T-helper 2 cell (primary cell): ENCODE measurements at places on chromosomes 12 and 14.
A peak's percentile ranks its signal among the peaks of the same experiment; 100 is the strongest.

- no peak for DNase-seq
Measured at GRCh38 chr14:64841772-64842750, 37.6 kb downstream of the SPTB start.

GRCh38 chr14:75543253-75543652 lies 21.0 kb downstream of the BATF start:
- no peak for DNase-seq

- no peak for DNase-seq
Measured at GRCh38 chr12:121326996-121327674, 25.1 kb downstream of the ANAPC5 start.

- DNase-seq, result no peak
Measured at GRCh38 chr12:122749569-122750332, 2.9 kb upstream of the DENR start.

DNA sequence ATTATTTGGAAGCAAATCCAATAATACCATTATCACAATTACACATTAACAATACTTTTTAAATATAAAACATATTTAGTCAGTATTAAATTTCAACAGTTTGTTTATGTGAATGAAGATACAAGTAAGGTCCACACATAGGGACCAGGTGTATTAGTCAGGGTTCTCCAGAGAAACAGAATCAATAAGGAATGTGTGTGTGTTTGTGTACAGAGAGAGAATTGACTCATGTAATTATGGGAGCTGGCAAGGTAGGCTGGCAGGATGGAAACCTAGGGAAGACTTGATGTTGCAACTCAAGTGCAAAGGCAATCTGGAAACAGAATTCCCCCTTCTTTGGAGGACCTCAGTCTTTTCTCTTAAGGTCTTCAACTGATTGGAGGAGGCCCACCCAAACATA lies 123.2 kb upstream of the OTX2 start:
- no peak for DNase-seq

DNA sequence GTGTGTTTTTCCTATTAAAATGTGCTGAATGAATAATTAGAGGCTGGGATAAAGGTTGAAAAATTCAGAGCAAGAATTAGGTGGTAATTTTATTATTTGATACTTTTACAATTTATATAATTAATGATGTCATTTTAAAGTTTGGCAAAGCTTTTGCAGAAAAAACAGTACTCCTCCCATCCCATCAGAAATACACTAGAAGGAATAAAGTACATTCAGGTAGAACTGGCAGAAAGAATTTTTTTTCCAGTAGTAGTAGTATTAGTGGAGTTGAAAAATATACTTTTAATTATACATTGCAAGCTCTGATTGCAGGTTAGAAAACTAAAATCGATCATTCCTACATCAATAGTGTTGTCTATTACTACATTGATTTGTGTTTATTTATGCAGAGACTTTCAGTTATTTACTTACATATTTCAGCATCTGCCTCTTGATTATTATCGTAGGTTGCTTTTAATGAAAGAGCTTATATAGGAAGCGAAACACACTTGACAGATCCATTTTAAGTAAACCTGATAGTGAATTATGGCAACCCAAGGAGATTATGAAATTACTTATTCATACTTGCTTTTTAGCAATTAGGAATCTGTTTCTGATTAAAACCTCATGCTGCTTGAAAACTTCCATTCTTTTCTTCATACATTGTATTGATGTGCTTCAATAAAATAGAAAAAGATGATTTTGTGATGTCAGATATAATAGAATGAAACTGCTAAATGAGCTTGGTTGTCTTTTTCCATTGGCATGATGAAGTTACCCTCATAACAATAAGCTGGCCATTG lies 10.1 kb downstream of the FOXG1 start:
- no peak for DNase-seq

DNA sequence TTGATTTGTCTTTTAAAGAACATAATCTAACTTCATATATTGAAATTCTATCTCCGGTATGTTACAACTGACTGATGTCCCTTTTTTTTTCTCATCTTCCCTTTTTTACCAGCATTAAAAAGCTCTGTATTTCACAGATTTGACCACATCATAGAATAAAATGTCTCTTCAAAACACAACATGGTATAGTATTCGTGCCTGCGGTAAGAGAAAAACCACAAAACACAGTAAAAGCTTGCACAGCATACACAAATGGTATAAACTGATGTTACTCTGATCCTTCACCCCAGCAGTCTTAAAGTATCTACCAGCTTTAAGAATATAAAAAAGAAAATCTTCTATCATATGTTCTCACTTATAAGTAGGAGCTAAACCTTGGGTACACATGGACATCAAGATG lies 83.4 kb downstream of the HECTD1 start:
- DNase-seq, result no peak

DNA sequence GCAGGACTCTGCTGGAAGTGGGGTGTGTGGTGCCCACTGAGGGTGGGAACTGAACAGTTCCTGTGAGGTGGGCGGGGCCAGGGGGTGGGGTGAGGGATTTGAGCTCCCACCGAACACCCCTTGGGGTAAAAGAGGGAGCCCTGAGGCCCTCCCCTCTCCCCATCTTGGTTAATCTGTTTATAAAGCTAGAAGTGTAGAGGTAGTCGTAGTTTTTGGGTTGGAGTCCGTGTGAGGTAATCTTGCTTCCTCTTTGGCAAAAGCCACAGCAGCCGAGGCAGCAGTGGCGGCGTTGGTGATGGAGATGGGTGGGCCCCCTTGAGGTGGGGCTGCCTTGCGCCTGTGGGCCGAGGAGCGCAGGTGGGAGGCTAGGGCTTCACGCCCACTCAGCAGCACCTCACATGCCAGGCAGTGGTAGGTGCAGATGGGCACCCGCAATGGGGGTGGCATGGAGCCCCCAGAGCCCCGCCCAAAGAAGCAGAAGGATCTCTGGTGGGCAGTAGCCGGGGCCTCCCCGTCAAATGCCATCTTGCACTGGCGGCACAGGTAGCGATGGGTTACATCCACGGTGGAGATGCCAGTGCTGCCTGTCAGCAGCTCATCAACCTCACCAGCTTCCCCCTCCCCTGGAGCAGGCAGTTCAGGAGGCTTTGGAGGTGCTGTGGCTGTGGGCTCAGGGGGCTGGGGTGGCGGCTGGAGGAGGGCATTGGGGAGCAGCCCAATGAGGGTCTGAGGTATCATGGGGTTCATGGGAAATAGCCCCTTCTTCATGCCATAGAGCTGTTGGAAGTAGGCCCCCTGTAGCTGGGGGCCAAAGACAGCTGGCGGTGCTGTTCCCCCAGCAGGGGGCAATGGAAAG lies 29.6 kb downstream of the ZFHX2 start:
- DNase-seq, result no peak

GRCh38 chr12:99553461-99553860 lies 94.1 kb upstream of the GARIN6 start:
- no peak for DNase-seq

- DNase-seq, result no peak
Measured at GRCh38 chr12:131442337-131442918, 268.5 kb upstream of the SFSWAP start.

GRCh38 chr12:101173197-101173749 lies 36.8 kb downstream of the SLC5A8 start:
- DNase-seq, result no peak

- DNase-seq, result peak; percentile 36
Measured at GRCh38 chr14:74882103-74882920, 596 bp downstream of the DLST start.

- peak; percentile 91 for DNase-seq
Measured at GRCh38 chr12:113358381-113359132, at the start of gene PLBD2. Gene PLBD2, plus strand, starts transcription at chr12:113358587. Its CDS starts 14 bp downstream, at chr12:113358601.

DNA sequence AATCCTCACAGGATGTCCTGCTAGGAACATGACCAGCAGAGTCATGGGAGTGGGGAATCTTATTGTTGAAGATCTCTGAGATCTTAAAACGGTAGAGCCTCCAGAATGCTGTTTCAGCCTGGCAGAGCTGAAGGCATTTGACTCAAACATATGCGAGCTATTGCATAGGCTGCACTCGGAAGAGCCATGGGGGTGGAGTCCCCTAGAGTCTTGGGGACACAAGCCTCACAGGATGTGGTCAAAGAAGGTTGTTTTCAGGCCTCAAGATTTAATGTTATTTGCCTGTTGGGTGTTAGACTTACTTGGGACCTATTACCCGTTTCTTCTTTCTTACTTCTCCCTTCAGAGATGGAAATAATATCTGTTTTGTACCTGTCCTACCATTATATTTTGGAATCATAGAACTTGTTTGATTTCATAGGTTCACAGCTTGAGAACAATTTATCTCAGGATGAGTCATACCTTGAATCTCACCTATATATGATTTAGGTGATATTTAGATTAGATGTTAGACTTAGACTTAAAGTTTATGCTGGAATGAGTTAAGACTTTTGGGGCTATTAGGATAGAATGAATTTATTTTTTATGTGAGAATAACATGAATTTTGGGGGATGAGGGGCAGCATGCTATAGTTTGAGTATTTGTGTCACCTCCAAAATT lies 172.2 kb upstream of the ATP2B1 start:
- DNase-seq, result no peak

DNA sequence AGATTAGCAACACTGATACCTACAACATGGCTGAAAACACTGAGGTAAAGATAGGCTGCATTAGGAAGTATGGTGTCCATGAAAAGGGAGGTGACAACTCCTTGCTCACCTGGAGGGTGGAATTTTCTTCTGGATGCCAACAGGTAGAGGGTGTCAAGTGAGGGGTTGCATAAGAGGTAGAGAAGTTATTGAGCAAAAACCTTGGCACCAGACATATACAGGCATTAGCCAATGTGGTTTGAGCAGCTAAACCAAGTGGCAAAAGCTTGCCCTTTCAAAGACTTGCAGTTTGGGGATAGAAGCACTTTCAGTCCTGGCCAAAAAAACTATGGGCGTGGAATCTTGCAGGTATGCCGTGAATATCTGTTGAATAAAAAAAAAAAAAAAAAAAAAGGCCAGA lies 3.8 kb downstream of the RITA1 start:
- DNase-seq, result no peak

DNA sequence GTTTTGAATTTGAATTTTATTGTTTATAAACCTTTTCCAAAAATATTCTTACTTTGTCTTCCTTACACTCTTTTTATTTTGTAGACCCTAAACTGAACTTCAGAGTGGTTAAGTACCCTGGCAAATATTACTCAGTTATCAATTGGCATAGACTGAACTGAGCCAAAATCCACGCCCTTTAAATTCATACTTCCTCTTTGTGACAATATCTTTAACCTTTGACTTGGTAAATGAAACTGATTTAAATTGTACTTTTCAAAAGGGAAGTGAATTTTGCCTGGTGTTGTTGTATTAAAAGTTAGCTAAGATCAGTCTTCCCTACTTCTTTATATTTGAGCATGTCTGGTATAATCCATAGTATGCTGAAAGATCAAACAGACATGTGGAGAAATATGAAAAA lies 184.3 kb upstream of the USP15 start:
- no peak for DNase-seq

- DNase-seq, result no peak
Measured at GRCh38 chr12:24553259-24553658, 395.6 kb downstream of the BCAT1 start.

DNA sequence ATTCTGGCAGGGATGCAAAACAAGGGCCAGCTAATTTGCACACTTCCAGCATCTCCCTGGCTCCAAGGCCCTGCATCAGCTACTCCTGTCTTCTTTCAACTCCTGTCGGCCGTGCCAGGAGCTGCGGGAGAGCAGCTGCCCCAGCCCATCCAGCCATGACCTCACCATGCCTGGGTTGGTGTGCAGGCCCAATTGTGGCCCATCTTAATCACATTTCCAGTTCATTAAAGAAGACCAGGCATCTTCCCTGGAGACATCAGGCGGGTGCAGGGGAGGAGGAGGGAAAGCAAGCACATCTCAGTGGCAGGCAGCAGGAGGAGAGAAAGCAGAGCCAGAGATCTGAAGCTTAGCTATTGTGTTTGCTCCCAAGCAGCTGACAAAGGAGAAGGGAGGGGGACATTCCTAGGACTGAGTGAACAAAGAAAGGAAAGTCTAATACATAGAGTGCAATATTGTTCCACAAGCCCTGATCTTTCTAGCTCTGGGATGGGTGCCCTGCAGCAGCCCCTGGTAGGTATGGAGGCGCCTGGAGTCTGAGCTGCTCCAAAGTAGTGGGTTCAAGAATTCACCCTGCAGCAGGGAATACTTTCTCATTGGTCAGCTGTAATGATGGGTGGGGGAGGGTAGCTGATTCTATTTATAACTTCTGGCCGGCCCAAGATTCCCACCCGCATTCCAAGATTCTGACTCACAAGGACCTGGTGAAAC lies 40.1 kb downstream of the VWF start:
- no peak for DNase-seq

DNA sequence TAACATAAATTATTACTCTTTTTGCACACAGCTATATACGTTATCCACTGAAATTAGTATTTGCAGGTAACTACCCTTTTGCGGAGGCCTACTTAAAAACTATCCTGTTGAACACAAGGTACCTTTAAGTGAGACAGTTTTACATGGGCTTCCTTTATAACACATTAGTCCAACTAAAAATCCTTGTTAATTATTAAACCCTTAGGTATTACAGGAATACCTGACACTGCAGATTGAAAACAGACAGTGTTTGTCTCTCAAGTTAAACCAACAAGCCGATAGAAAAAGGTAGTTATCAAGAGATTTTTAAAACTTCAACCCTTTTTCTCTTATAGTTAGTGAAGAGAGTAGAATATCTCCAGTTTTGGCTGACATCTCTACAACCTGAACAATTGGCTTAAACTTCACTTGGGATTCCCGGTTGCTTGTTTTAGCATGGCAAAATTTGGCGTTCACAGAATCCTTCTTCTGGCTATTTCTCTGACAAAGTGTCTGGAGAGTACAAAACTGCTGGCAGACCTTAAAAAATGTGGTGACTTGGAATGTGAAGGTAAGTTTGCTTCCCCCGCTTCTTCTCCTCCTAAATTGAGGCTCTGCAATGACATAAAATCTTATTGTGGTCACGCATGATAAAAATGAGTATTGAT lies at the start of gene MIA2:
Gene MIA2 (plus strand): TSS at position 236 of the 647 bp plus-strand sequence. CDS start 200 bp downstream, at position 436.
- no peak for DNase-seq

DNA sequence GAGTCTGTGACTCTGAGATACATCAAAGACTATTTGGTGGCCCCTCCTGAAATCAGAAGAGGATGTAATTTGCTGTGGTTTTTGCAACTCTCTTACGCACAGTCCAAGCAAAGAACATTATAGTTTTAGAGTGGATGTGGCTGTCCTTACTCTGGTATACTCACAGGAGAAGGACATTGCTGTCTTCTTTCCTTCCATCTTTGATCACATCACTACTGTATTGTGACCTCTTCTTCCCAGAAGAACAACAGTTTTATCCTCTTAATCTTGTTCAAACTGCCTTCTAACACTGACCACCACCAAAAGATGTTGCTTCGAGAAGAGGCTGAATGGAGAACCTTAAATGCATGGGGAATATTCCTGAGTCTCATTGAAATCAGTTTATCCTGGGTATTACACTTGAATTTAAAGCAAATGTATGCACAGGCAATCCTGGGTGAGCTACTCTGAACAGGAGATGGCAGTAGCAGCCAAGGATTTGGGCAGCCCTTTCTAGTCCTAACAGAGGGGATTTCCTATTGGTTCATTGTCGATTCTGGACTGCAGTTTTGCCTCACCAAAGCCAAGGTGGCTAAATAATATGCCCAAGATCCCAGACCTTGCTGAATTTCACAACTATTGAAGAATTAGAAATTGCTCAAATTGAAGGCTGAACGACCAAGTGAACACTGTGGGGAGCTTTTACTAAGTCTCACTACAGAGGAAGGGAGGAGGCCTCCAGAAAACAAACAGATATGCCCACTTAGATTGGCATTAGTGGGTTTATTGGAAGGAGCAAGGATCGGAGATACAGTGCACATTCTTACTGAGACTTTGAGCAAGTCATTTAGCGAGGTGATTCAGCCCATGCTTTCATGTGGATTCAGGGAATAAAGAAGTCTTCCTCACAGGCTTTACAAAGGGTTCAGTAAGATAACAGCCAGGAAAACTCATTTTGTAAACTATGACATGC lies 282.8 kb downstream of the PAWR start:
- DNase-seq, result no peak

- no peak for DNase-seq
Measured at GRCh38 chr12:127480775-127481314, 786.1 kb upstream of the TMEM132C start.
